ENCODE measurements at places on chromosomes 2 and 18.

DNA sequence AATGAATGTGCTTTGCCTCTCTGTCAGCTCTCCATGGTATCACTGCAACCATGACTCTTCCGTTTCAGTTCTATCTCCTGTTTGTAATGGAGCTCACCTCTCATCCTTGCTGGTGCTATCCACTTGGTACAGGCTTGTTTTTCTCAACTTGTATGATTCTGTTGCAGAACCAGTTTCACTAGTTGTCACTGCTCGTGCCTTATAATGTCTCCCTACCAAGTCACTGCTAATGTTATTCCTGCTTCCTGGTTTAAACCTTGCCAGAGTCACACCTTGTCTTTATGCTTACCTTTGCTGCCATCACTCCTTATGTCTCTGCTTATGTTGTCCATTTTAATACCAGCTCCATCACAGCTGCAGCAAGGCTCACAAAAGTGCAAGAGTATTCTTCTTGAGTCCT, 1191.0 kb upstream of the LRRTM1 start:
- DNase-seq: no peak

DNA sequence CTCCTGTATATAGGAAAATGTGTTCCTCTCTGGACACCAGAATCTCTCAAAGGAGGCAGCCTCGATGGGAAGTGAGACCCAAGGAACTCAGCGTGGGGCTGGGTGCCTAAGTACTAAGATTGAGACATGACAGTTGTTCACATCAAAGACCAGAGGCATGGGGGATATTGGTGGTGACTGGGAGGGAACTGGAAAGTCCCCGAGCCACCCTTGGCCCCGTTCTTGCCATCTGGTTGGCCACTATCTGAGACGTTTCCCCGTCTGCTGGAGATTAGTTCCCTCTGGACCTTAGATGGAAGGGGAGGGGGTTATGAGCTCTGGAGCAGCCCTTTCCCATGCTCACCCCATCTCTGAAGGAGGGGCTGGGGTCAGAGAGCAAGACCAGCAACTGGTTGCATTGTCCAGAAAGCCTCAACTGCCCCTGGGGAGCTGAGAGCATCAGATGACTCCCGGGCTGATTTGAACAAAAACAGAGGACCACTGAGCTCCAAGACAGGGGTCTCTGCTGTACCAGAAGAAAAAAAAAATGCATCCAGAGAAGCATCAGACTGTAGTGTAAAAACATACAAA, 11.8 kb downstream of the FBLN7 start:
- DNase-seq: no peak

DNA sequence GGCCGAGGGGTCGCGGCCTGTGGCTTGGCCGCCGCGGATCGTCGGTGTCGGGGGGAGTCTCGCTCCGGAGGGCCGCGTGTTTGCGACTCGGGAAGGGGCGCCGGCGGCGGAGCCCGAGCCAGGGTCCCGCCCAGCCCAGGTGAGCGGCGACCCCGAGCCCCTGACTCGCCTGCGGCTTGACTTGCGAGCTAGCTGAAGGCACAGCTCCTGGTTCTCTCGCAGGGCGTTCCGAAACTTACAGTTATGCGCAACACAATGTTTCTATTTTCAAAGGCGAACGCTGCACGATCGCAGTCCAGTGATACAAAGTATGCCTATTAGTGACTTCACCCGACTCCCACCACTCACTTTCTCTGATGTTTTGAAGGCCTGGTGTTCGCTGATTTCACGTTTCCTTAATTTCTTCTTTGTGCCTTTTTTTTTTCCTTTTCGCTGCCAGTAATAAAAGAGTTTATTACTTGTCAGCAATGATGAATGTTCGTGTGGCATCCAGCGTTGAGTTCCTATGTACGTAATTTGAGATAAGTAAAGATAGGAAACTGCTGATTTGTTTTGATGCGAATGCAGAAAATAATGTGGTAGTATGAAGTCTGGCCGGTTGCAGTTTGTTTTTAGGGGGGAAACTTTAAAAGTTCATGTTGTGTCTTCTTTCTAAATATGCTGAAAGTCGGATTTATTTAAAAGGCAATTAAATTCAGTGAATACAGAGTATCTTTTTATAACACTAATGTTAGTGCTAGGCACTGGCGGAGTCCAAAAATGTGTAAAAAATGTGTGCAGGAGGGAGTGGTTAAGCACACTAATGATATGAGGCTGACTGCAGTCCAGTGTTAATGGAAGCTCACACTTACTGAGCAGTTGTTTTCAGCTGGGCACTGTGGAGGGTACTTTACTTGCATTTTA, 706 bp downstream of the UBXN2A start:
- DNase-seq: no peak

GRCh38 chr2:18066894-18067293, 188.4 kb downstream of the KCNS3 start:
- DNase-seq: peak; percentile 62

DNA sequence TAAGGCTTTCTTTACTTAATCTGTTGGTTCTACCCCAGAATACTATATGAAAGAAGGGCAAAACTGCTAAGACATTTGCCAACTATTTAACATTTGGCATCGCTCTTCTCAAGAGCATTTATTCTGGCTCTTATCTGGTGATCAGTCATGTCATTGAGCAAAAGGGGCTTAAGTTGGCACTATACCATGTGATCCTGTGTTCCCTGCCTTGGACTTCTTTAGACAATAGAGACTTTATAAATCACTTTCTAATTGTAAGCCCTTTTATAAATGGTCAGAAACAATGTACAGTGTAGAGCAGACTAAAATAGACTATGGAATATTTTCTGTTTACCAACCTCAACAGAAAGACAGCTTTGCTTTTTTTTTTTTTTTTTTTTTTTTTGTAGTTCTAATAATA, 52.1 kb downstream of the GTF3C3 start:
- no peak for DNase-seq

GRCh38 chr2:159090514-159091201, 122.2 kb downstream of the TANC1 start:
- no peak for DNase-seq

DNA sequence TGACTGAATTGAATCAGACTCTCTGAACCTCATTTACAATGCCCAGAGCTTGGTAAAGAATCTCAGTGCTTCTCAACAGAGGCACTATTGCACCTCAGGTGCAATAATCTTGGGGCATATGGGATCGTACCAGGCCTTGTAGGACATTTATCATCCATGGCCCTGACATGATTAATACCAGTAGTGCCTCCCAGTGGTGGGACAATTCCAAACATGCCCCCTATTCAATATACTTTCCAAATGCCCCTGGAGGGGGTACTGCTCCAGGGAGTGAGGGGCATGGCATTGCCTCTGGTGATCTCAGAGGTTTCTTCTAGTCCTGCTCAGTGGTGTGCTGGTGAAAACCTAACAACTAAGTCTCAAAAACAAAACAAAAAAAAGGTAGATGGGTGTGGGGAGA, 174.9 kb upstream of the SMAD2 start:
- peak; percentile 28 for DNase-seq

DNA sequence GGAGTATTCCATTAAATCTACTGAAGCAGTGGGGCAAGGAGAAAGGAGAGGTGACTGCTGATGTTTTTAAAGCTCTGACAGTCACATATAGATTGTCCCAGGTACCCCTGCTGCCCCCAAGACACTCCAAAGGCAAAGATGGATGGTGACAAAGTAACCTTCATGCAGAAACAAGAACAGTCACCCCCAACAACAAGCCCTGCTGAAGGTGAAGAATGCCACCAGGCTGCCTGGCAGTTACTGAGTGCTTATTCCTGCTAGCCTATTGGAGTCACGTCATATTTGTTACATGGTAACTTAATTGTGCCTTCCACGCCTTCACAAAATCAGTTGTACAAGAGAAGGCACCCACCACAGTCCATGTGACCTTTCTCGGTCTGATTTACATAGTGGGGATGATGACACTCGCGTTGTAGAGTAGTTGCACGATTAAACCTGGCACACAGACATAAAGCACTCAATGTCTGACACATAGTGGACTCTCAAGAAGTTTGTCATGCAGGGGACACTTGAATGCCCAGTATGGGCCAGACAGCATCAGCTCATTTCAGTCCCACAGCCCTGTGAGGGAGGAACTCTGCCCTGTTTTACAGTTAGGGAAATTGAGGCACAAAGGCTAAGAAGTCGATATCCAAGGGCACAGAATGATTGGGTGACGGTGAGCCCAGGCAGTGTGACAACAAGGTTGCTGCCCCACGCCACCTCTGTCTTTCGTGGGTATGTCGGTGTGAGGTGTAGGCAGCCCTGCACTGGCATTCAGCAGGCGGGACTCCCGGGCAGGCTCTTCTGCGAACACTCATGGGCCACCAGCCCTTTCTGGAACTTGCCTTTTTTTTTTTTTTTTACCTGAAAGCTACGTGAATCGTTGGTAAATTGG, 62.7 kb downstream of the ZCCHC2 start:
- DNase-seq: no peak

GRCh38 chr2:61857224-61857623, 3.4 kb upstream of the FAM161A start:
- no peak for DNase-seq

DNA sequence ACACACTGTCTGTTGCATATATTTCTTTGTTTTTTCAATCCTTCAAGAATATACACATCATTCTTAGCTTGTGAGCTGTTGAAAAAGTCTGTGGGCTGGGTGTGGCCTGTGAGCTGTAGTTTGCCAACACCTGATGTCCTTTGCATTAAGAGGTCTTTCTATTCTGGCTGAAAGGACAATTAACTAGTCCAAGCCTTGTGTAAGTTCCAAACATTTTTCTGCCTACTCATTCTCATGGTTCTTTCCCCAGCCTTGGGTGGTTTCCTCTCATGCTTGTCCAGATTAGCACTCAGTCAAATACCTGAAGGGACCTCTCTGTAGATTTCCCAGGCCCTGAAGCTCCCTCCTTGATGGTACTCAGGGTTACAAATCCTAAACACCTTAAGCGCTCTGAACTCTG, 57.8 kb upstream of the NABP1 start:
- DNase-seq: no peak

GRCh38 chr2:215850380-215850779, 163.0 kb downstream of the MREG start:
- DNase-seq: no peak

- DNase-seq: no peak
Observed at GRCh38 chr2:160201849-160202539, 1.9 kb upstream of the ITGB6 start.

All from mesendoderm (in vitro differentiated cells).